ENCODE measurements at places on chromosomes 12 and 14. TPM values are rescaled to one million over a fixed set of nuclear protein-coding genes. Genes with fewer than 3 reads are reported as not detected.
A peak's percentile ranks its signal among the peaks of the same experiment; 100 is the strongest.

- no peaks in the 10 kb centered on the region for H3K4me1 ChIP-seq
- no peak overlapping the region for H3K4me3 ChIP-seq
- H3K36me3 ChIP-seq: no peaks in the 10 kb centered on the region
Measured at GRCh38 chr12:108318472-108319275, 20.4 kb downstream of the CMKLR1 start.

DNA sequence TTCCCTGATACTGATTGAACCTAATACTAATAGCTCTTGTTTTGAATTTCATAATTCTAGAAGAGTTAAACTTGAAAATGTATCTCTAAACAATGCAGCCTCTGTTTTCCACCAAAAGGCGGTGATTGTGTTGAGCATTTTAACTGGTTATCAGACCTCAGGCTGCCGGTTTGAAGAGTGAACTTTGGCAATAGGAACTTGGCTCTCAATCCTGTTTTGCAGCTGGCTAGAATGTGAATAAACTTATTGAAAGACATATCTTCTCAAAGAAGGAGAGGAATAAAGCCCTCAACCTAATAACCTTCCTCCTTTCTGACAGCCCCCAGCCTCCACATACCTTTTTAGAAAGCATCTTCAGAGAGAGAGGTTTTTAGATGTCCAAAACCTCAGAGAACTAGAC, 105.4 kb downstream of the SRGAP1 start:
- peak overlapping the region; percentile 34 for H3K27ac ChIP-seq
- H3K4me1 ChIP-seq: peaks cover 8% of the 10 kb centered on the region
- no peaks in the 10 kb centered on the region for H3K36me3 ChIP-seq
- H3K27me3 ChIP-seq: no peaks in the 10 kb centered on the region

- no peak overlapping the region for H3K27ac ChIP-seq
- H3K27me3 ChIP-seq: no peaks in the 10 kb centered on the region
- H3K36me3 ChIP-seq: no peaks in the 10 kb centered on the region
- no peak for DNase-seq
Measured at GRCh38 chr12:101855976-101856375, 21.4 kb upstream of the DRAM1 start.

DNA sequence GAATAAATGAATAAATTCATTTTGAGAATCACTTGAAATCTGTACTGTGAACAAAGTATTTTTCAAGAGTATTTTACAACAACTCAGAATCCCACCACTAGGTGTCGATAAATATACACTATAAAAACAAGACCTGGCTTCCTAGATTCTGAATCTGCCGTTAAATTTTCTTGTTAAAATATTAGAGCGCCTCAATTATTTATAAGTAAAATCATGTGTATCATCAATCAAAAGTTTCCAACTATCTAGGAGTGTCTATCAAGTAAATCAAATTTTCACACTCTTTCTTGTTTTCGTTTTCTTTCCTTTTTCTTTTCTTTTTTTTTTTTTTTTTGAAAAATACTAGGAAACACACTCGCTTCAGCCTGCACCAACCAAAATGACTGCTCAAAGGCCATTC, 179.2 kb upstream of the DCN start:
- H3K27ac ChIP-seq: no peak overlapping the region
- peaks cover 6% of the 10 kb centered on the region for H3K4me1 ChIP-seq
- no peaks in the 10 kb centered on the region for H3K36me3 ChIP-seq
- peak; percentile 27 for DNase-seq

GRCh38 chr12:21505888-21506287, 4.3 kb downstream of the GOLT1B start:
- peaks cover 6% of the 10 kb centered on the region for H3K4me1 ChIP-seq
- no peak overlapping the region for H3K27ac ChIP-seq
- H3K36me3 ChIP-seq: peaks cover 10% of the 10 kb centered on the region
- no peaks in the 10 kb centered on the region for H3K27me3 ChIP-seq
- no peak for DNase-seq

DNA sequence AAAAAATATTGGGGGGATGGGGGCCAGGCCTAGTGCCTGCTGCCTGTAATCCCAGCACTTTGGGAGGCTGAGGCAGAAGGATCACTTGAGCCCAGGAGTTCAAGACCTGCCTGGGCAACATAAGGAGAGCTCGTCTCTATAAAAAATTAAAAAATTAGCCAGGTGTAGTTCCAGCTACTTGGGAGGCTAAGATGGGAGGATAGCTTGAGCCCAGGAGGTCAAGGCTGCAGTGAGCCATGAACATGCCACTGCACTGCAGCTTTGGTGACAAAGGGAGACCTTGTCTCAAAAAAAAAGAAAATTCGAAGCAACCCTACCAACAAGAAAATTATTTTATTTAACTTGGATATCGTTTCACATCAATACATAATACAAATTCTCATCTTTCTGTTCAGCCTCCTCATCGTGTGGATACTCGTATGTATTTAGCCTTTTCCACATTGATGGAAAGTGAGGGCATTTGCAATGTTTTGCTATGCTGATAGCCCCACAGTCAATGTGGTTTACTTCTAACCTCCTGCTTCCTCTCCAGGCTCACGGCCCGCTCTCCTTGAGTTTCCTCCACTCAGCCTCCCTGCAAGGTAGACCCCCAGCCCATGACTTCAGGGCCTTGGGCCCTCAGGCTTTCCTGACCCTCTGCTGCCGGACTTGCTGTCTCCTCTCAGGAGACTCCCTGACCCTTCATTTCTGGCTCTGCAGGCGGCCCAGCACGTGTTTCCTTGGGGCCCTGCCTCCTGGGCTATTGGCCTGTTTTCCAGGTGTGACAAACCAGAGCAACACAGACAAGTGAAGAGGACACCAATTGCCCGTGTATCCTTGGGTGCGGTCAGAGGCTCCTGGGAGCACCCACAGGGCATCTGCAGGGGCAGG, 54.8 kb downstream of the NFKBIA start:
- no peak overlapping the region for H3K4me3 ChIP-seq
- no peak overlapping the region for H3K27ac ChIP-seq
- no peak for DNase-seq
- H3K36me3 ChIP-seq: no peaks in the 10 kb centered on the region

DNA sequence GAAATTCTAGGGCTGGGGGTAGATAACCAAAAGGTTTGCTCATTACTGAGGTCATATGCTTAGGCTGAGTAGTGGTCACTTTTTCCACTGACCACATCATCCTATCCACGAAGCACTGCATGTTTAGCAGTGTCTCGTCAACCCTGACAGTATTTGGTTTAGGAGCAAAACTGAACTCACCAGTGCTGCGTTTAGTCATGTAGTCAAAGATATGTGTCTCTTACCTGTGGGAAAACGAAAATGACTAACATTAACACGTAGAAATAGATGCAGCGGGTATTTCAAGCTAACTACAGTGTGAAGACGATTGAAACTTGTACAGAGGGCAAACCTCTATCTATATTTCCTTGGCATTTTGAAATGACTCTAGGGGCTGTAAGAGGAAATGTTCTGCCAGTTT, 34.6 kb downstream of the MTHFD1 start:
- no peaks in the 10 kb centered on the region for H3K4me1 ChIP-seq
- no peaks in the 10 kb centered on the region for H3K27me3 ChIP-seq
- no peak overlapping the region for H3K27ac ChIP-seq
- no peak overlapping the region for H3K4me3 ChIP-seq
- peaks cover 56% of the 10 kb centered on the region for H3K36me3 ChIP-seq

- peaks cover 99% of the 10 kb centered on the region for H3K27me3 ChIP-seq
- H3K36me3 ChIP-seq: no peaks in the 10 kb centered on the region
- peaks cover 11% of the 10 kb centered on the region for H3K4me1 ChIP-seq
- no peak overlapping the region for H3K4me3 ChIP-seq
Measured at GRCh38 chr14:74242021-74242779, 3.0 kb downstream of the VSX2 start.

GRCh38 chr12:115820656-115821055, 456.8 kb downstream of the MED13L start:
- H3K4me1 ChIP-seq: no peaks in the 10 kb centered on the region
- DNase-seq: no peak

GRCh38 chr12:62304560-62304959, 44.4 kb downstream of the USP15 start:
- H3K27me3 ChIP-seq: no peaks in the 10 kb centered on the region
- H3K27ac ChIP-seq: no peak overlapping the region

GRCh38 chr12:109591041-109591440, 17.4 kb downstream of the MVK start:
- peaks cover 52% of the 10 kb centered on the region for H3K36me3 ChIP-seq
- DNase-seq: no peak
- no peaks in the 10 kb centered on the region for H3K27me3 ChIP-seq

DNA sequence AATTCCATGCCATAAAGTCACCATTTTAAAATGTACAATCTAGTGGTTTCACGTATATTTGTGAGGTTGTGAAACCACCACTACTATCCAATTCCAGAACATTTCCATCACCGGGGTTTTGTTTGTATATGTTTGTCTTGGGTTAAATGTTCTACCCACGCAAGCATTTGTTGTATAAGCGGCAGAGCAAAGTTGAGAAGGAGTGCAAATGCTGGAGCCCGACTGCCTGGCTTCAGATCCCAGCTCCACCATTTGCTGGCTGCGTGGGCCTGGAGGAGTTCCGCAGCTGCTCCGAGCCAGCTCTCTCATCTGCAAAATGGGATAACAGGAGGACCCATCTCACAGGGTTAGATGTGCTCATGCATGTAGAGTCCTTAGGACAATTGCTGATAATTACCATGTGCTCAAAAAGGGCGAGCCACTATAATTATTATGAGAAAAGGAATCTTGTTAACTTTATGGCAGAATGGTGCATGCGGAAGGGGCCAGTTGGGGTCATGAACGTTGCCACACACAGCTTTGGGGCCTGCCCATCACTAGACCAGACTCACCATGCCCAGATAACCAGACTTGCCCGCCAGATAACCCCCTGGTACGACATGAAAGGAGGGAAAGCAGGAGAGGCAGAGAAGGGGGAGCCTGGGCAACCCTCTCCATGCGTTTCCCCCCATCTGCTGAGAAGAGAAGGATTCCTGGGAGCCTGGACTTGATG, 6.4 kb downstream of the ACTN1 start:
- H3K4me1 ChIP-seq: peaks cover 44% of the 10 kb centered on the region
- no peak overlapping the region for H3K4me3 ChIP-seq
- peaks cover 32% of the 10 kb centered on the region for H3K36me3 ChIP-seq
- no peak overlapping the region for H3K27ac ChIP-seq
- H3K27me3 ChIP-seq: no peaks in the 10 kb centered on the region

DNA sequence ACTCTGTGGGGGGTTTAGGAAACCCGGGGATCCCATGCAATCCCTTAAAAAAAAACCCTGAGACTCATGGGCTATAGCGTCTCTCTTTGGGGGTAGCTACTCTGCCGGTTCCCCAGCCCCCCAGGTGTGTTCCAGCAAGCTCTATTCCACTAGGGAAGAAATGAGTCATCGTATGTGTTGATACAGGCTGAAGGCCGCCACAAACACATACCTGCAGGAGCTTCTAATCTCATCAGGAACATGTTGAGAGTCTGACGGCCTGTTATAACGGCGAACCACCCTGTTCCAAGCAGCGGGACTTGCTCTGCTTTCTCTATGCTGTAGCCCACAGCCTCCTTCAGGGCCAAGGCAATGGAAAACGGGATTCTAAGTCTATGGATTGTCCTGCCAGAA, 977 bp upstream of the KRT5 start:
- H3K27ac ChIP-seq: no peak overlapping the region
- no peak overlapping the region for H3K4me3 ChIP-seq
- peaks cover 7% of the 10 kb centered on the region for H3K4me1 ChIP-seq

DNA sequence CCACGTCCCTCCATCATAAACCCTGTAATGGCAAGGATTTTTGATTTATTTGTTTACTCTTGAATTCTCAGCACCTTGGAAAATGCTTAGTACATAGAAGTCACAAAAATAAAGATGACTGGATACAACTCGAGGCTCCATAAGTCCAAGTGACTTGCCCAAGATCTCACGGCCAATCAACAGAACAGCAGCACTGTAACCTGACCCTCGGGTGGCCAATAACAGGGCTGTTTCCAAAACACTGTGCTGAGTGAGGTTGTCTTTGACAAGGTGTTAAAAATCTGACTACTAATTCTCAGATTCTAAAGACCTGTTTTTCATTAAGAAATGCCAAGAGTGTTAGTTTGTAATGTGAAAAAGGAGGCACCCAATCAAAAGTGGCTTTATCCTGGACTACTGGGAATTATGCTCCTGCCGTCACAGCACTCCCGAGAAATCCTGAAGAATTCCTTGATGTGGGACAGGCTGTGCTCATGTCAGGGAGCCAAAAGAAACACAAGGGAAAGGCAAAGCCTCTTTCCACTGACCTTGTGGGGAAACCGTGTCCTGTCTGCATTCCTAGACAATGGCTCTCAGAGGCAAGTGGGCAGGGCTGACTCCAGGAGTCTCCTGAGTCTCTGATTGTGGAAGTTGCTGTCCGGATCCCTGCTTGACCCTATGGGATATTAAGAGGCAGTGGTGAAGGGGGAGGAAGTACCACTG, 204.7 kb upstream of the PELI2 start:
- no peak for DNase-seq
- no peak overlapping the region for H3K27ac ChIP-seq
- H3K36me3 ChIP-seq: no peaks in the 10 kb centered on the region
- no peaks in the 10 kb centered on the region for H3K27me3 ChIP-seq
- no peaks in the 10 kb centered on the region for H3K4me1 ChIP-seq

DNA sequence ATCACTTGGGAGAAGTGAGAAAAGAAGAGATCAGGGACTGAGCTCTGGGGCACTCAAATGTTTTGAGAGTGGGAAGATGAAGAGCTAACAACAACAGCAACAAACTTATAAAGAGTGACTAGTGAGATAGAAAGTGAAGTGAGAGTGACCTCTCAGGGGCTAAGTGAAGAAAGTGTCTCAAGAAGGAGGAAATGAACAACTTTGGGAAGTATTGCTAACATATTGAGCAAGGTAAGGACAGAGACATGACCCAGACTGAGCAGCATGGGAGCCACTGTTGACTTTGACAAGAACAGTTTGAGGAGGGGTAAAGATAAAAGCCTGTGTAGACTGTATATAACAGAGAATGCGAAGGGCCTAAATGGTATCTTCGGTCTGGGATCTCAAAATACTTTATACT, 155.1 kb upstream of the BTG1 start:
- no peak for DNase-seq
- no peak overlapping the region for H3K4me3 ChIP-seq
- H3K27ac ChIP-seq: no peak overlapping the region
- no peaks in the 10 kb centered on the region for H3K36me3 ChIP-seq

DNA sequence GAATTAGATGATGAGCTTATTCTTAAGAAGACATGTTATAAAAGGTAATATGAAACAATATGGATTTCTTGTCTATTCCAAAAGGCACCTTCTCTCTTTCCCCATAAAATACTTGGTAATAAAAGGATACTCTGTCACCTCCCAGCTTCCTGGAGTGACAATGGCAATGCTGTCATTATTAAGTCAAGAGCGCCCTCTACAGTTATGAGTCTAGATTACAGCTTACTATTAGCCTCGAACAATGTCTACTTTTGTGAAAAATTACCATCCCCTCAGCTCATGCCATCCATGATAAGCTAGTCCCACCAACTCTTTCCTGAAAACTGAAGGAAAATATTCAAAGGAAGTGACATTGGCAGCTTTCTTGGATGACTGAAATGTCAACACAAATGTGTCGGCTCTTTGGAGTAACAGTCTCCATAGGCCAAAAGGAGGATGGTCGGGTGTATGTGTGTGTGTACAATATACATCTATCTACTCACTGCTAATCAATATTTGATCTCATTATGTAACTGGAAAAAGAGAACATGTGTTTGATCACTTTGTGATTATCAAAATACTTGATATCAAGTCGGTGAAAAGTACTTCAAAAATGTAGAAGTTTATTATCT, 48.7 kb upstream of the CDKN3 start:
- no peak overlapping the region for H3K4me3 ChIP-seq
- H3K4me1 ChIP-seq: no peaks in the 10 kb centered on the region
- DNase-seq: peak; percentile 48
- no peaks in the 10 kb centered on the region for H3K36me3 ChIP-seq

PSMA3 gene
- 151 TPM for polyA plus RNA-seq

ASB2 gene
- polyA plus RNA-seq: 12.1 TPM

HOXC9 gene
- polyA plus RNA-seq: 0.51 TPM

SPX gene
- 3.5 TPM for polyA plus RNA-seq
